Psoas muscle (tissue), 8 donors: ENCODE measurements at places on chromosomes 11 and 22. TPM values are rescaled to one million over a fixed set of nuclear protein-coding genes. Genes with fewer than 3 reads are reported as not detected.
A peak's percentile ranks its signal among the peaks of the same experiment; 100 is the strongest.

DNA sequence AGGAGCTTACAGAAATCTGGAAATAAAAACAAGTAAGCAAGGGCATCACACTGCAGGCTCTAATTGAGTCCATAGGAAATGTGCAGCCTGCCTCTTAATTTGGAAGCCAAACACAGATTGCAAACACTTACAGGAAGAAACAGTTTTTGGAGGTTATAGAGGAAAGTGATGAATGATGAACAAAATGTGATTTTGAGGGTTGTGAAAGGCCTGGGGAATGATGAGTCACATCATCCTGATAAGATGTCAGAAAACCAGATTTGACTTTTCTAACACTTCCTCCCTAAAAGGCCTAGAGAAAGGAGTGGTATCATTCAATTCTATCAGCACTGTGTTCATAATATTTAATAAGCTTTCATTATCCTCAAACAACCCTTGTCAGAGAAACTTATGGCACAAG, 96.6 kb upstream of the POU2AF2 start:
- H3K27me3 ChIP-seq: no peaks in the 10 kb centered on the region
- no peak overlapping the region for H3K4me3 ChIP-seq
- no peak overlapping the region for H3K27ac ChIP-seq
- no peaks in the 10 kb centered on the region for H3K36me3 ChIP-seq

DNA sequence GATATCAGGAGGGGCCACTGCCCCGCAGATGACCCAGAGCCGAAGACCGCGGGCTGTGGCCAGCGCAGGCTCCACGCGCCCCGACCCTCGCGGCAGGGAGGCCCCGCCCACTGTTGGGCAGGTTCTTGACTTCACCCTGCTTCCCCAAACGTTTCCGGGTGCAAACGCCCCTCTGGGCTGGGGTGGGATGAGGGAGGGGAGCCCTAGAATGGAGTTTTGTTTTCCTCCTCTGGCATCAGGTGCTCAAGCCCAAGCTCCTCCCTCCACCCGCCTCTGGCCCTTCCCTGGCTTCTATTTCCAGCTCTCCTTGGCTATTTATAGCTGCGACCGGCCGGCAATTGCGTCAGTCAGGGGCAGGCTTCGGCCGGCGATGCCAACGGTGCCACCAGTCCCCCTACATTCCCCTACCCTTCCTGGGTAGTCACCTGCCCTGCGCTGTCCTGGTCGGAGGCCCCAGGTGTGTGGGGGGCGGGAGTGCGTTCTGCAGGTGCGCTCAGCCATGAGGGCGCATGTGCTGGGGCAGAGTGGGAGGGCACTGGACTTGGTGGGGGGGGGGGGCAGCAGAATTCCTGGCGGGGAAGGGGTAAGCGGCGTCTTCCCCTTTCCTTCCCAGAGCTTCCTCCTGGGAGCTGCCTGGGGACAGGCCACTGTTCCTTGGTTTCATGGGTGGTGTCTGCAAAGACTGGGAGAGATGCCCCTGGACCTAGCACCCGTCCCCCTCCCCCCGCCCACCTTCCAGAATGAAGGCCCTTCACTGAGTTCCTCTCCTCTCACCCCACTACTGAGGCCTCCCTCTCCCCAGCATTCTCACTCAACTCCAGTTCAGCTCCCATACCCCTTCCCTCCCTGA, 23.6 kb downstream of the DUSP8 start:
- DNase-seq: peak; percentile 68
- peaks cover 6% of the 10 kb centered on the region for H3K27me3 ChIP-seq
- peaks cover 32% of the 10 kb centered on the region for H3K4me1 ChIP-seq
- no peaks in the 10 kb centered on the region for H3K36me3 ChIP-seq
- H3K27ac ChIP-seq: peak overlapping the region; percentile 86
- H3K4me3 ChIP-seq: peak overlapping the region; percentile 63

GRCh38 chr11:42175203-42175602, 715.8 kb upstream of the LRRC4C start:
- DNase-seq: no peak
- H3K4me3 ChIP-seq: no peak overlapping the region
- H3K4me1 ChIP-seq: no peaks in the 10 kb centered on the region
- no peak overlapping the region for H3K27ac ChIP-seq
- H3K27me3 ChIP-seq: no peaks in the 10 kb centered on the region

- no peaks in the 10 kb centered on the region for H3K4me1 ChIP-seq
- no peak for DNase-seq
- no peak overlapping the region for H3K27ac ChIP-seq
- H3K4me3 ChIP-seq: no peak overlapping the region
Measured at GRCh38 chr22:43562843-43563242, 151.0 kb downstream of the MPPED1 start.

DNA sequence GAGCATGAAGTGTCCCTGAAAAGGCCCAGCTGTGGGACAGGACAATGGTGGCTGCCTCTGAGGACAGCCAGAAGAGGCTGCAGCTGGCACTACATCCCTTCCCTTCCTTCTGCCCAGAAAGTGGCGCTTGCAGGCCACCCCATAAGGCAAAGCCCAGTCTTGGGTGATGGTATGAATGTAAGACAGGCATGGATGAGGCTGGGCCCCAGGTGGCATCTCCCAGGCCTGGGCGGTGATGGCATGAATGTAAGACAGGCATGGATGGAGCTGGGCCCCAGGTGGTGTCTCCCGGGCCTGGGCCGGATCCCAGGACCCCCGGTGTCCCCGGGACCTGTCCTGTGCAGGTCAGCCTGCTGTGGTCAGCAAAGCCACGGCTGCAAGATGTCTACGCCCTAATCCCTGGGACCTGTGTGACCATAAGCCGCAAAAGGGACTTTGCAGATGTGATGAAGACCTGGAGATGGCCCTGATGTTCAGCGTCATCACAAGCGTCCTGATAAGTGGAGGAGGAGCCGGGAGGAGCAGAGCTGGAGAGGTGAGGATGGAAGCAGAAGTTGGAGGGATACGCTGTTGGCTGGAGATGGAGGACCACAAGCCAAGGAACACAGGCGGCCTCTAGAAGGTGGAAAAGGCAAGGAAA, 181.1 kb downstream of the CTTN start:
- H3K4me1 ChIP-seq: no peaks in the 10 kb centered on the region
- no peaks in the 10 kb centered on the region for H3K36me3 ChIP-seq
- H3K27ac ChIP-seq: no peak overlapping the region
- peak; percentile 27 for DNase-seq
- no peak overlapping the region for H3K4me3 ChIP-seq

GRCh38 chr11:101476191-101476590, 107.6 kb downstream of the TRPC6 start:
- no peak for DNase-seq
- no peaks in the 10 kb centered on the region for H3K4me1 ChIP-seq
- no peaks in the 10 kb centered on the region for H3K27me3 ChIP-seq

DNA sequence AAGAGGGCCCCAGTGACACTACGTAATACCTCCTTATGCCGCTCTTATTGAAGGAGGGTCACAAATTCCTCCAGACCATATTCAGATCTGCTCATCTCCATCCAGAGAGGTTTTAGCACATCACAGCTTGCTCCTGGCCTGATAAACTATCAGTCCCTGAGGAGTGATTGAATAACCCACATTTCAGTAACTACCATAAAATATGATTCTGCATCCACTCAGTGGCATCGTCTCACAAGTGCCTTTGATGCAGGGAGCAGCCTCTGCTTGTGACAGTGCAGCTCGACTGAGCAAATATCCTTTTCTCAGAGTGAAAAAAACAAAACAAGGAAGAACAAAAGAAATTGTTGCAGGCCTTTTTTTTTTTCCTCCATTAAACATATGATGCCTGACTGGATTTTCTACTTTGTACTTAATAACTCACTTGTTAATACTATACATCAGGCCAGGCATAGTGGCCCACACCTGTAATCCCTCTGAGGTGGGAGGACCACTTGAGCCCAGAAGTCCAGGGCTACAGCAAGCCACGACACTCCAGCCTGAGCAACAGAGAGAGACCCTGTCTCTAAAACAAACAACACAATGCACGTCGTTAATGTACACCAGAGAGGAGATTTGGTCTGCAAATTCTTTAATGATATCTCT, 64.5 kb downstream of the DDX10 start:
- no peak overlapping the region for H3K4me3 ChIP-seq
- H3K36me3 ChIP-seq: no peaks in the 10 kb centered on the region
- H3K27ac ChIP-seq: no peak overlapping the region
- H3K27me3 ChIP-seq: no peaks in the 10 kb centered on the region
- no peak for DNase-seq

DNA sequence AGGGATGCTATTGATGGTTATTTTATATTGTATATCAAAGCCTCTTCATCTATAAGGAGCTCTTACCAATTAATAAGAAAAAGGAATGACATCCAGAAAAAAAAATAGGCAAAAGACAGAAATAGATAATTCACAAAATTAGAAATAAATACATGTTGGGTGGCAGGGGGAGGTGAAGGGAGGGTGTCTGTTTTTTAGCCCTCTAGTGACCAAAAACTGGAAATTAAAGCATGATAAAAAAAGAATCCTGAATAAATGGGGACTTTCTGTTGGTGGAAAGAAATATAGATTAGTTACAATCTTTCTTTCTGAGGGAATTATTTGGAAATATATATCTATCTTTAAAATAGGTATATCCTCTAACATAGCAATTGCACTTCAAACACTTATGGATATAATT, 42.0 kb upstream of the TTC36 start:
- H3K36me3 ChIP-seq: peaks cover 100% of the 10 kb centered on the region
- H3K4me3 ChIP-seq: no peak overlapping the region
- H3K27ac ChIP-seq: no peak overlapping the region
- DNase-seq: no peak

- H3K4me1 ChIP-seq: no peaks in the 10 kb centered on the region
- no peak overlapping the region for H3K27ac ChIP-seq
- H3K4me3 ChIP-seq: no peak overlapping the region
- H3K36me3 ChIP-seq: no peaks in the 10 kb centered on the region
- no peaks in the 10 kb centered on the region for H3K27me3 ChIP-seq
Measured at GRCh38 chr11:86118253-86118652, 49.4 kb upstream of the PICALM start.

- peaks cover 93% of the 10 kb centered on the region for H3K4me1 ChIP-seq
- H3K4me3 ChIP-seq: peak overlapping the region; percentile 84
- no peaks in the 10 kb centered on the region for H3K36me3 ChIP-seq
- peak; percentile 88 for DNase-seq
- H3K27me3 ChIP-seq: no peaks in the 10 kb centered on the region
Measured at GRCh38 chr11:119371778-119372182, 9.7 kb downstream of the USP2 start.

- no peaks in the 10 kb centered on the region for H3K36me3 ChIP-seq
- no peak for DNase-seq
- H3K4me3 ChIP-seq: no peak overlapping the region
- peaks cover 2% of the 10 kb centered on the region for H3K27me3 ChIP-seq
- H3K27ac ChIP-seq: no peak overlapping the region
Measured at GRCh38 chr11:31617246-31617645, 107.7 kb downstream of the ELP4 start.

GRCh38 chr22:47878460-47878859, 1116.0 kb downstream of the TBC1D22A start:
- H3K27ac ChIP-seq: no peak overlapping the region
- no peaks in the 10 kb centered on the region for H3K4me1 ChIP-seq
- no peak overlapping the region for H3K4me3 ChIP-seq
- DNase-seq: no peak

Gene SCUBE2
- total RNA-seq: 1.2 TPM

Gene SCT
- total RNA-seq: 1.8 TPM

Gene SEPTIN3
- total RNA-seq: not detected

Gene RHOD
- total RNA-seq: 41.7 TPM

Gene ZNF214
- total RNA-seq: 0.39 TPM
